Kidney capillary endothelial cell (primary cell): ENCODE measurements at places on chromosomes 11 and 22.

DNA sequence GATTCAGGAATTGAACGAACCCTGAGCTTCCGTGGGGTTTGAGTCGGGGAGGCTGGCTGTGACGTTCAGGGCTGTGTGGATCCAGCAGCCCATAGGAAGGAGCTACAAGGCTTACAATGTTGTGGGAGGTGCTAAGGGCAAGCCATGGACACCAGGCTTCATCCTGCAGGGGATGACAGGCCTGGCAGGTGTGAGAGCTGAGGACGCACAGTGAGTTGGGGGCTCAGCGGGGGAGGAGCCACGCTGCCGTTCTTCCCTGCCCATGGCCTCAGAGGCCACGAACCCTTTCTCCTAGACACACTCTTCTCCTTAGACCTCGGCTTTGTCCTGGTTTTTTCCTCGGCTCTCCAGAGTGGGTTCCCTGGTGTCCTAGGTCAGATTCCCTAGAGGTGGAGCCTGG, 113.3 kb upstream of the SLC22A12 start:
- no peak for DNase-seq

- DNase-seq = no peak
Observed at GRCh38 chr11:127925475-127925874, 661.9 kb downstream of the ETS1 start.

- DNase-seq = peak; percentile 24
Observed at GRCh38 chr11:28108958-28109357, 770 bp downstream of the METTL15 start.

GRCh38 chr11:126083829-126084607, 21.4 kb upstream of the CDON start:
- no peak for DNase-seq

- no peak for DNase-seq
Observed at GRCh38 chr11:87324817-87325489, 287.2 kb downstream of the TMEM135 start.

- DNase-seq = no peak
Observed at GRCh38 chr11:35047179-35047578, 91.8 kb upstream of the CD44 start.

DNA sequence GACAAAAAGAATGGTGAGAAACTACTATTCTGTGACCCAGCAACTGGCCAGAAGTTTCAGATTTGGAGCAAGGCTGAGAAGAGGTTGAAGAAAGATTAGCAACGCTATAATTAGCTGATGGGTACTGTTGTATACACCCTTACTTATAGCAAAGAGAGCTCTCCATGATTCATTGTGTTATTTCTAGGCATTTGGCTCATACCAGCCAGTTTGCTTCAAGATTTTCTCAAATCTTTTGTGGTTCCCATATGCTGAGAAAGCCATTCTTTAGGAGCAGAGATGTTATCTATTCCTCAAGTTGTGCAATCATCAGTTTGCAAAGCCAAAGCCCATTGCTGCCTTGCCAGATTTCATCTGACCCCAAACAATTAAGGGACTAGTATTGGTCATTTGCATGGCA, 179.4 kb downstream of the ETS1 start:
- no peak for DNase-seq

GRCh38 chr11:119518746-119519730, 96.1 kb upstream of the THY1 start:
- no peak for DNase-seq

DNA sequence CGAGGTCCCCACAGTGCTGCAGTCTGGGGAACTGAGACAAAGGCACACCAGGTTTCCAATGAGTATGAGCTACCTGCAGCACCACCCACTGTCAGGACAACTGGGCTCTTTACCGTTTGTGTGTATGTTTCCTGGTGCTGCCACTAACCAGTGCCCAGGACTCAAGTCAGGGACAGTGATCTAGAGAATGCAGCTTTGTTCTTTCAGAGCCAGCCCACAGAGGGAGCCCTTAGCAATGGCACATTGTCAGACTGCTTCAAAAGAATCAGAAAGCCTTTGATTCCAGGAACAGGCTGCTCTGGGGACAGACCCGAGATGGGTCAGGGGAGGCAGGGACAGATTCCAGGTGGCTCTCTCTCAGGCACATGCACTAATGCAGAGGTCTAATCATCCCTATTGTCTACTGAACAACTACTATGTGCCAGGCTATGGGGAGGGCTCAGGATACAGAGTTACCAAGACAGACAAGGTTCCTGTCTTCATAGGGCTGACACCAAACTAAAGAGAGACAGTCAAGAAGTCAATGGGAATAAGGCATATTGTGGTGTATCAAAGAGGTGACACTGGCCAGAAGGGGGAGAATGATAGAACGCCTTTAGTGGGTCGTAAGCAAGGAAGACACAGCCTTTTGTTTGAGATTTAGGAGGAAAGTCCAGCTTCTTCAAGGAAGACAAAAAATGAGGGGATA, 103.7 kb downstream of the VPREB1 start:
- no peak for DNase-seq

- no peak for DNase-seq
Observed at GRCh38 chr11:61541598-61541997, 33.0 kb downstream of the LRRC10B start.

GRCh38 chr11:28738549-28738948, 630.4 kb downstream of the METTL15 start:
- no peak for DNase-seq

GRCh38 chr11:92670308-92670890, 299.1 kb upstream of the MTNR1B start:
- no peak for DNase-seq

- no peak for DNase-seq
Observed at GRCh38 chr11:115873813-115874212, 369.6 kb upstream of the CADM1 start.
